ENCODE measurements at places on chromosomes 11 and 22.

- no peak for DNase-seq
Measured at GRCh38 chr11:10742460-10743208, 8.4 kb upstream of the CTR9 start.

DNA sequence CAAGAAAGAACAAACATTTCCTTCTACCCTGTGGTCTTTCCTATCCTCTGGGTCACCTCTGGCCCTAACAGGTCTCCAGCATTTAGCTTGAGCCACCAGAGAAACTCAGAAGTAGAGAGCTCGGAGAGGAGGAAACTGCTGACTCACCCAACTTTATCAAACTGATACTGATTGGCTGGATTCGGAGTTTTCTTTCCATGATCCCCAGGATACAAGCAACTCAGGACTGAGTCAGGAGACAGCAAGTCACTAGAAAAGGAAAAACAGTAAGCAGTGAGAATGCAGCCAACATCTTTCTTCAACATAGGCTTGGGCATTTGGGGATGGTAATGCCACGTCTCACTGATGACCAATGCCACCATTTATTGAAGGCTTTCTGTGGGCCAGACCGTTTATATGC lies 32.7 kb downstream of the THOC5 start:
- no peak for DNase-seq

DNA sequence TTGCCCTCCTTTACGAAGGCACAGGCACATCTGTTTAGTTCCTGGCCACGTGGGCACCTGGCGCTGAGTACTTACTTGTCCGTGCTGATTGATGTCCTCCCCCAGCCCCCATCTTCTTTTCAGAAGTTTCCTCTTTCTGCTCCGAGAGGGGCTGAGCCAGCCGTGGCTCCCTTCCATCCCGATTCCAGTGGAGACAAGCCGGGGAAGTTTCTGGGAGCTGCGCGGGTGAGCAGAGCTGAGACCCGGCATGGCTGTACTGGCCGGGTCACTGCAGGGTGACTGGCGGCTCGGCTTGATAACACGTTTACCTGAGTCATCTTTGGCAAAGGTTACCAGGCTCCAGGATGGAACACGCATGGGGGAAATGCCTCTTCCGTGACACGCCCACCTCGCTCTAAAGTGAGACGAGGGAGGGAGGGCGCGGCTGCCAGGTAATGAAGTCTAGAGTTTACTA lies 45.4 kb upstream of the ATXN10 start:
- DNase-seq = no peak

- no peak for DNase-seq
Measured at GRCh38 chr22:29695129-29695926, 24.5 kb upstream of the CABP7 start.

DNA sequence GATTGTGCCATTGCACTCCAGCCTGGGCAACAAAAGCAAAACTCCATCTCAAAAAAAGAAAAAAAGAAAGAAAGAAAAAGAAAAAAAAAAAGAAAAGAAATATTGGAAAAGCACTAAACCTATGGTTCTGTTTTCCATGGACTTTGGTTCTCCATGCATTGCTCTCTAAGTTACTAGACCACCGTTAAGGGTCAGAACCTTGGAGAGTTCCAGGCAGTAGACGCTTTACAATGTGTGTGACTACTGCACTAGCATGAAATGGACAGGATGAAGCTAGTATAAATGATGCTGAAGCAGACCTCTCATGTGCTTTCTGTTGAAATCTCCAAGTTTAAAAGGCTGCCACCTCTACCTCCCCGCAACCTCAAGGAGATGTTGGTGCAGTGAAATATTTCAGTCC lies 63.5 kb downstream of the SIK2 start:
- no peak for DNase-seq

GRCh38 chr11:66072518-66072917 lies 2.4 kb downstream of the PACS1 start:
- DNase-seq = no peak

- DNase-seq = no peak
Measured at GRCh38 chr22:35316751-35317150, 17.1 kb downstream of the TOM1 start.
